ENCODE measurements at places on chromosomes 7 and 10. TPM values are rescaled to one million over a fixed set of nuclear protein-coding genes. Genes with fewer than 3 reads are reported as not detected.

DNA sequence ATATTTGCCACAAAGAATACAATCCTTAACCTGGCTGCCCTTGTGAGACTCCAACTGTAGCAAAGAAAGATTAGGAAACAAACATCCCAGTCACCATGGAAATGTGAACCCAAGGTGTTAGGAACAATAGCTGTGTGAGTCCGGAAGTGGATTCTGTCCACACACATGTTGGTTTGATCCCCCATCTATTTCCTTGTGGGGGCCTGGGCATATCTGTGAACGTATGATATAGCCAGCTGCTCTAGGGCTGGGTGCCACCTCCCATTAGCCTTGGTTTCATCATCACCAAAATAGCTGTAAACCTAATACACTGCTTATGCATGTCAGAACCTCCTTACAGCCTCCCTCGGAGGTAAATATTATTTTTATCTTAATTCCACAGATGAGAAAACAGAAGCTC lies 26.4 kb downstream of the GRK5 start:
- DNase-seq, result no peak
- peaks cover 6% of the 10 kb centered on the region for H3K27me3 ChIP-seq
- no peak overlapping the region for H3K27ac ChIP-seq
- H3K36me3 ChIP-seq, result peaks cover 11% of the 10 kb centered on the region

DNA sequence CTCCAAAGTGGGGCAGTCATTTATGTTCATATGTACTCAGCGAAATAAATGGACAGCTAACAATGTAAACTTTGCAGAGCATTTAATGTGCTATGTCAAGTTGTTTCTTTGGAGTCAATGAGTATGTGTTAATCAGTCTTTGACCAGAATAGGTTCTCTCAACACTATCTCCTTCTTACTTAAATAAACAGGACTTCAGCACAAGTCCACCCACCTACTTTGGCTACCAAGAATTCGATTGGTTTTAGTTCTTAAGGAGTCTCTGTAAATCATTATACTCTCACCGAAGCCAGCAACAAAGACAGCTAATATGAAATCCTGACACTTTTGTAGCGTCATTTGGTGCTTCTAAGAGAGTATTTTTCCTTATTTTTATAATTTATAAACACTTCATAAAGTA lies 6.9 kb downstream of the WEE2 start:
- H3K4me3 ChIP-seq, result no peak overlapping the region
- H3K36me3 ChIP-seq, result no peaks in the 10 kb centered on the region
- H3K27me3 ChIP-seq, result no peaks in the 10 kb centered on the region
- no peaks in the 10 kb centered on the region for H3K4me1 ChIP-seq
- no peak for DNase-seq
- H3K27ac ChIP-seq, result no peak overlapping the region

DNA sequence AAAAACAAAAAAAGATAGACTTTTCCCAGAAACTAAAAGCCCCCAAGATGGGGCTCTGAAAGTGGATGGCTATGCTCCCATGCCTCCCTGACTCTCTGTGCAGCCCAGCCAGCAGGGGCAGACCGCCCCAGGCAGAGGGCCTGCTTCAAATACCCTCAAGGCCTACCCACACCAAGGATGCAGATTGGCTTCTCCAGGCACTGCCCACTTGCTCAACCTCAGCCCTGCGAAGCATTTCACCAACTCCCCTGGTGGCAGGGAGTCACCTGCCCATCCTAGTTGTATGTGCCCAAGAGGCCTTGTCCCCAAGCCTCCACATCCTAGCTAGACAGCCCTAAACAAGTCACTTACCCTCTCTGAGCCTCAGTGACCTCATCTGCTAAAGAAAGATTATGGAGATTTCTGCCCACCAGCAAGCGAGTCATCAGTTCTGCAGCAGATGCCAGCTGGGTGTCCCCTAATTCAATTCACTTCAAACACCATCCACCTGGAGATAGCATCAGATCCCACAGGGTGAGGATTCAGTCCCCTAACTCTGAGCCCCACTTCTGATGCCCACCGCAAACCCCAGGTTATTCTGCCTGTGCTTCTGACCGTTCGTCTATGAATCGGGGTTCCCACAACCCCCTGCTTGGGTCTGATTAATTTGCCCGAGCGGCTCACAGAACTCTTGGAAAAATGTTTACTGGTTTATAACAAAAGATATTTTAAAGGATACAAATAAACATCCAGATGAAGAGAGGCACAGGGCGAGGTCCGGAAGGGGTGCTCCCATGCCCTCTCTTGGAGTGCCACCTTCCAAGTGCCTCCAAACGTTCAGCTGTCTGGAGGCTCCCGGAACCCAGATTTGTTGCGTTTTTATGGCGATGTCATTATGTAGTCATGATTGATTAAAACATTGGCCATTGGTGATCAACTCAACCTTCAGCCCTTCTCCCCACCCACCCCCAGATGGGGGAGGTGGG lies 18.6 kb upstream of the ZMIZ1 start:
- H3K27ac ChIP-seq, result no peak overlapping the region
- H3K4me3 ChIP-seq, result no peak overlapping the region
- H3K36me3 ChIP-seq, result no peaks in the 10 kb centered on the region
- peak; percentile 10 for DNase-seq

DNA sequence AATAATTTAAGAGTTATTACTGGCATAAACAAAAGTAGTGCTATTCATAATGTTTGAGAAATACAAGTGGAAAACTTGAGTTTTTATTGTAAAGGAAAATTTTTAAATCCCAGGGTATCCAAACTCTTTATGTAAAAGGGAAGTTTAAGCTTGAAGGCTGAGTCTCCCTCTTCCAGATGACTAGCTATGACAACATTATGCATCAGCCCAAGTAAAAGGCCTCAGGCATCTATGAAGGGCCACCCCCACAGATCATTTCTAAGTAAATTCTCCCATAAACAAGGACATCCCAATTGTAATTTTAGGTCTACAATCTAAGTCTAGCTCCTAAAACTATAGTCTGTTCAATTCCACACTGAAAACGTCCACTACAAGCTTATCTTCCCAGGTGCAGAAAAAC lies 166.2 kb upstream of the STEAP1 start:
- H3K4me1 ChIP-seq, result no peaks in the 10 kb centered on the region
- no peaks in the 10 kb centered on the region for H3K36me3 ChIP-seq
- H3K27ac ChIP-seq, result no peak overlapping the region

GRCh38 chr10:4541292-4541691 lies 284.7 kb upstream of the AKR1E2 start:
- H3K4me3 ChIP-seq, result no peak overlapping the region
- no peaks in the 10 kb centered on the region for H3K36me3 ChIP-seq
- no peak overlapping the region for H3K27ac ChIP-seq
- DNase-seq, result no peak
- H3K27me3 ChIP-seq, result no peaks in the 10 kb centered on the region

DNA sequence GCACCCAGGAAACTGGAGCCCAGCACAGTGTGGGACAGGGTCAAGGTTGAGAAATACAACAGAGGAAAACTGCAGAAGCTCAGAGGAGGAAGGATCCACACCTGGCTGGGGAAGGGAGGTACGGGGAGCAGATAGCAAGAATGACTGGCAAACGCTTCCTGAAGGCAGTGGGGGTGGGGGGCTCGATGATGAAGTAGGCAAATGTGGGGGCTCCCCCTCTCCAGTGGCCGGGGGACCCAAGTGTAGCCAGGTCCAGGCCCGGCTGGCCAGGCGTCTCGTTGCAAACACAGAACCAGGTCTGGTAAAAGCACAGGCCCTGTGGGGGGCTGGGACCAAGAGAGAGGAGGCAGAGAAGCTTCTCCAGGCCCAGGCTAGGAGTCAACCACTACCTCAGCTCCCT lies 7.7 kb downstream of the CHST15 start:
- H3K27me3 ChIP-seq, result peaks cover 9% of the 10 kb centered on the region
- H3K27ac ChIP-seq, result no peak overlapping the region
- H3K4me1 ChIP-seq, result peaks cover 14% of the 10 kb centered on the region
- peaks cover 10% of the 10 kb centered on the region for H3K36me3 ChIP-seq
- DNase-seq, result no peak

Gene EPHB6
- total RNA-seq, result 21.4 TPM

DNA sequence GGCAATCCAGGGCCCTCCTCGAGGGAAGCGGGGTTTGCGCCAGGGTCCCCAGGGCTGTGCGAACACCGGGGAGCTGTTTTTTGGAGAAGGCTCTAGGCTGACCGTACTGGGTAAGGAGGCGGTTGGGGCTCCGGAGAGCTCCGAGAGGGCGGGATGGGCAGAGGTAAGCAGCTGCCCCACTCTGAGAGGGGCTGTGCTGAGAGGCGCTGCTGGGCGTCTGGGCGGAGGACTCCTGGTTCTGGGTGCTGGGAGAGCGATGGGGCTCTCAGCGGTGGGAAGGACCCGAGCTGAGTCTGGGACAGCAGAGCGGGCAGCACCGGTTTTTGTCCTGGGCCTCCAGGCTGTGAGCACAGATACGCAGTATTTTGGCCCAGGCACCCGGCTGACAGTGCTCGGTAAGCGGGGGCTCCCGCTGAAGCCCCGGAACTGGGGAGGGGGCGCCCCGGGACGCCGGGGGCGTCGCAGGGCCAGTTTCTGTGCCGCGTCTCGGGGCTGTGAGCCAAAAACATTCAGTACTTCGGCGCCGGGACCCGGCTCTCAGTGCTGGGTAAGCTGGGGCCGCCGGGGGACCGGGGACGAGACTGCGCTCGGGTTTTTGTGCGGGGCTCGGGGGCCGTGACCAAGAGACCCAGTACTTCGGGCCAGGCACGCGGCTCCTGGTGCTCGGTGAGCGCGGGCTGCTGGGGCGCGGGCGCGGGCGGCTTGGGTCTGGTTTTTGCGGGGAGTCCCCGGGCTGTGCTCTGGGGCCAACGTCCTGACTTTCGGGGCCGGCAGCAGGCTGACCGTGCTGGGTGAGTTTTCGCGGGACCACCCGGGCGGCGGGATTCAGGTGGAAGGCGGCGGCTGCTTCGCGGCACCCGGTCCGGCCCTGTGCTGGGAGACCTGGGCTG lies 26.0 kb downstream of the PRSS2 start:
- peak overlapping the region; percentile 80 for H3K4me3 ChIP-seq
- peak; percentile 33 for DNase-seq
- no peak overlapping the region for H3K27ac ChIP-seq

GRCh38 chr7:29041991-29042390 lies 83.9 kb upstream of the TRIL start:
- no peak overlapping the region for H3K4me3 ChIP-seq
- no peak overlapping the region for H3K27ac ChIP-seq
- no peaks in the 10 kb centered on the region for H3K27me3 ChIP-seq
- H3K36me3 ChIP-seq, result no peaks in the 10 kb centered on the region
- H3K4me1 ChIP-seq, result peaks cover 10% of the 10 kb centered on the region

Gene CFAP43
- 0.44 TPM for total RNA-seq

Gene RBP4
- not detected for total RNA-seq

DNA sequence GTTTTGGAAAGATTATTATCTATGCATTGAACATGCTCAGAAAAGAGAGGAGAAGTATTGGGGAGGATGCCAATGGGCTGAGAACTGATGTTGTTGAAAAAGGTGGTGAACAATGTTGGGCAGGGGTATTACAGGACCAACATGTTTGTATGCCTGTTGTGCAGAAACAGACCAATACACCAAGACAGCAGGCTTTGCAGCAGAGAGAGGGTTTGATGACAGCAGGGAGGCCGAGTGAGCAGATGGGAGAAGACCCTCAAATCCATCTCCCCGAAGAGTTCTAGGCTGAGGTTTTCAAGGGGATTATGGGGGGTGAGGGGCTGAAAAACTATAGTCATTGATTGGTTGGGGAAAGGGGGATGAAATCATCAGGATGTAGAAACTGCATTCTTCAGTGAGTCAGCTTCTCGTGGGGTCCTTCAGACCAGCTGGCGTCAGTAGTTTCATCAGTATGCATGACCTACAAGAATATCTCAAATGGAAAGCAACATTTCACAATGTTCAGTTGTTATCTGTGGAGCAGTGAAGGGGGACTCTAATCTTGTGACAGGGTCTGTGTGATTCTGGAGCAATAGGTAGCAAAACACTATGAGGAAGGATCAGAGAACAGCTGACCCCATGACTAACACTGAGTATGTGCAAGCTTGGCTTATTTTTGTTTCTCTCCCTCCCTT lies 167.8 kb downstream of the BAMBI start:
- no peaks in the 10 kb centered on the region for H3K36me3 ChIP-seq
- H3K27me3 ChIP-seq, result no peaks in the 10 kb centered on the region
- H3K27ac ChIP-seq, result no peak overlapping the region
- H3K4me1 ChIP-seq, result no peaks in the 10 kb centered on the region

- no peak for DNase-seq
- H3K27ac ChIP-seq, result no peak overlapping the region
- no peaks in the 10 kb centered on the region for H3K4me1 ChIP-seq
- no peaks in the 10 kb centered on the region for H3K36me3 ChIP-seq
- H3K4me3 ChIP-seq, result no peak overlapping the region
These were observed 1042.1 kb downstream of the TYW1 start for GRCh38 chr7:68038621-68039314.

DNA sequence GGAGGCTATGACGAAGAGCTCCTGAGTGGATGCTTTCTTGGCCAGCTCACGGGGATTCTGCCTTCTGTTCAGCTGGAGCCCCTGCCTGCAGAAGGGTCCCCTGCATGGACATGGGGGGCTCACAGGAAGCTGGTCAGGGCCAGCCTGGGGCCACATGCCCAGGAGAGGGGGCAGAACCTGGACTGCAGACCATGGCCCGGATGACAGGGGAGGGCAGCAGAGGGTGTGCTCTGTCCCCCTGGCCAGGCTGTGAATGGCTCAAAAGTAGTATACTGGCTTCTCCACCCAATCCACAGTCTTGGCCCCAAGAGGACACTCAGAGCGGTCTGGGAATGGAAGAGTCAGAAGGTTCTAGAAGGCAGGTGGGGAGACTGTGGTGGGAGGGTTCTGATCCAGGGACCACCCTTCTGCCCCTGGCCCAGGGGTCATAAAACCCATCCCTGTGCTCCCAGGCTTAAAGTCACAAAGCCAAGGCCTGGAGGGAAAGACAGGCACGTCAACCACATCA lies 40.3 kb downstream of the PPIF start:
- no peak for DNase-seq
- peaks cover 3% of the 10 kb centered on the region for H3K4me1 ChIP-seq
- no peak overlapping the region for H3K4me3 ChIP-seq

Gene PHKG1
- total RNA-seq, result not detected

Gene UNC5B
- total RNA-seq, result 22.6 TPM

DNA sequence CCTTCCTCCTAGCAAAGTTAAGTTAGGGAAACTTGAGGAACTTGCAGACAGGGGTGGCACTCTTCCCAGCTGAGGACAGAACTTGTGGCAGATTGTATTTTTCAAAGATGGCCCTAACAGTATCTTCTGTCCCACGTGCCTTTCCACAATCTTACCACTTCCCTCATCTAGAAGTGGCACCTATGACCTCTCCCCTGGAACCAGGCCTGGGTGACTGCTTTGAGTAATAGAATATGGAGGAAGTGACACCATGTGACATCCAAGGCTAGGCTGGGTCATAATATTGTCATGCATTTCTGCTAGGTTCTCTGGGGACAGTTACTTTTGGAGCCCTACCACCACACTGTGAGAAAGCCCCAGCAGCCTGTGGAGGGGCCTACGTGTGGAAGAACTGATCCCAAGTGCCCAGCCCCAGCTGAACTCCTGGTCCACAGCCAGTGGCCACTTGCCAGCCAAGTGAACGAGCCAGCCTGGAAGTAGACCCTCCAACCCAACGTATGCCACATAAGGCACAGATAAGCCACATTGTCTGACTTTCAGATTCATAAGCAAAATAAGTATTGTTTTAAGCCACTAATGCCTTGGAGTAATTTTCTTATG lies 193.7 kb downstream of the PTPN20 start:
- peaks cover 3% of the 10 kb centered on the region for H3K36me3 ChIP-seq
- H3K4me1 ChIP-seq, result peaks cover 7% of the 10 kb centered on the region
- H3K27me3 ChIP-seq, result peaks cover 1% of the 10 kb centered on the region
- H3K4me3 ChIP-seq, result no peak overlapping the region
- DNase-seq, result no peak

Gene RAMP3
- total RNA-seq, result not detected

GRCh38 chr10:50385624-50386023 lies 134.3 kb upstream of the ASAH2 start:
- DNase-seq, result no peak
- no peaks in the 10 kb centered on the region for H3K27me3 ChIP-seq
- no peak overlapping the region for H3K4me3 ChIP-seq
- no peaks in the 10 kb centered on the region for H3K4me1 ChIP-seq
- H3K27ac ChIP-seq, result no peak overlapping the region
